HuH-7.5 (cell line): ENCODE measurements at places on chromosomes 5 and 9.

DNA sequence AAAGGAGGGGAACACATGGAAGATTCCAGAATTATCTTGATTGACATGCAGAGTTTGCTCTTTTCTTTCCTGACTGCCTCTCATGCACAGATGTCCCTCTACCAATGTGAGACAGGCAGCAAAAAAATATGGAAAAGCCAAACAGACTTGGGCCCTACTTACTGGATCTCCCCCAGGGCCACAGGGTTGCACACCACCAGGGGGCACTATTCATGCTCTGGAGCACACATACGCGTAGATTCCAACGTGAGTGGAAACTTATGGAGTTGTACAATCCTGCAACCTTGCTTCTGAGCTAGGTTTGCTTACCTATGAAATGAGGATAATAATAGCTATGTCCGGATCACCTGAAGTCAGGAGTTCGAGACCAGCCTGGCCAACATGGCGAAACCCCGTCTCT is 319.5 kb downstream of the ARHGEF28 start:
- no peak for DNase-seq

DNA sequence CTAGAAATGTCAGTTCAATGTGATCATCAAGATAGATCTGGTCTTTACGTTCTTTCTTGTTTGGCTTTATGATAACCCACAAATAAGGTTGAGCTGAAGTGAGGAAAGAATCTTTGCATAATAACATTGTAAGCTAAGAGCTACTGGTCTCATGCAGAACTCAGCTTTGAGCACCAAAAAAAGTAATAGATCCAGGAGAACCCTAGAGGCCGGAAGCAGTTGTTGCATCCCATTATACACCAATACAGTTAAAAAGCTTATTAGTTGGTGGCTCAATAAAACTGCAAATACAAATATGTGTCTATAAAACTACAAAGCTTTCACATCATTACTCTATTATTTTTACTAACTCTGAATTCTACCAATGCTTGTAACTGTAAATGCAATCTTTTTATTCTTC is 85.5 kb upstream of the NUDT12 start:
- DNase-seq: no peak

DNA sequence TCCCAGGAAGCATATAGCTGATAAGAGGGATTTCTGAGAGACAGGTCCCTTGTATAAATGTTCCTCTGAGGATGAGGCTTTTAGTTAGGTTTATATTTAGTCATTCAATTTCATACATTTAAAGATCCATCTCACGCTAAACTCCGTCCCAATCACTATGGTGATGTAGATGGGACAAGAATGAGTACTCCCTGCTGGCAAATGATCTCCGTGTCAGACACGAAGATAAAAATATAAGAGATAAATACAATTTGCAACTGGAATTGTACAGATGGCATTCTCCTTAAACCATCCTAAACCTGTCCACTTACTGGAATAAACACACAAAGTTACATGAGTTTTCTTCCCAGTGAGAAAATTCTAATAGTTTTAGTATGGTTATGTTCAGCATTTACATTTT is 233.0 kb downstream of the PRR16 start:
- DNase-seq: no peak

- no peak for DNase-seq
Observed at GRCh38 chr5:78243639-78244038, 50.9 kb downstream of the AP3B1 start.

GRCh38 chr5:61477788-61478187 is 145.7 kb downstream of the ZSWIM6 start:
- DNase-seq: no peak
